Effector memory CD8-positive, alpha-beta T cell (primary cell): ENCODE measurements at places on chromosomes 12 and 14.

DNA sequence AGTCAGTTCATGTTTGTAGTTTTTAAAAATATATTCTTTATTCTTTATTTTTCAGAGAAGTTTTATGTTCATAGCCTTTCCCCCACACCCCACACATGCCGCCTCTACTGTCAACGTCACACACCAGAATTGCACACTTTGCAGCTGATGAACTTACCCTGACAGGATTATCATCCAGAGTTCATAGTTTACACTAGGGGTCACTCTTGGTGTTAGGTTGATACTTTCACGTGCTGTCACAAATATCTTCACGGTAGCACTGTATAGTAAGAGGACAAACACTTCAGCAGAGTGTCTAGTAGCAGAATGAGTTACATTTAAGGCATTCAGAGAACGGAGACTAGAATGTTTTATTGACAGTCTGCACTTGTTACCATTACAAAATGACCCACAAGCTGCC is 5.1 kb downstream of the DPPA3 start:
- no peak for DNase-seq
- no peaks in the 10 kb centered on the region for H3K36me3 ChIP-seq
- H3K4me3 ChIP-seq, result no peak overlapping the region

DNA sequence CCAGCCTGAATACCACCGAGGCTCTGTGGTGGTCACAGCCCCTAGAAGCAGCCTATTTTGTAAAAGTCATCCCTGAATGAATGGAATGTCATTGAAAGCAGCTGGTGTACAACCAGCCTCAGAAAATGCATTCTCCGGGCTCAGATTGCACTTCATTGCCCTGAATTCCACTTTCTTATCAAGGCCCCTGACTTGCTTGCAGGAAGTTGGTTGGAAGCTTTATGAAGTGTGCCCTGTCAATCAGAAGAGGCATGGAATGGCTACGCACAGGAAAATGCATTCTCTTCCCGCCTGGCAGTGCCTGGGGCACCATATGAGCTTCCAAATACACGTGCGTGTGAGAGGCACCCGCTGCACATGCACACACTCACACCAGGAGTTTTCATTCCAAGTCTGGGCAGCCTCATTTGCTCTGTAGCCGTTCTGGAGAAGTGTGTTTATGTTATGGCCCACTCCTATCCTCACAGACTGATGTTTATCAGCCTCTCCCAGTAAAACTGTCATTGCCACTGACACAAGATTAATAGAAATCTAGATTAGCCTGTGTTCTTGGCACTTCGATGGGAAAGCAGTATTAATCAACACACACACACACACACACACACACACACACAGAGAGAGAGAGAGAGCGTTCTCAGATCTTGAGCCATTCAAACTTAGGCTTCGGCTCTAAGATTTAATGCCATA is 63.9 kb downstream of the NUAK1 start:
- H3K4me3 ChIP-seq, result no peak overlapping the region
- no peak for DNase-seq
- peak overlapping the region; percentile 46 for H3K27ac ChIP-seq
- H3K36me3 ChIP-seq, result no peaks in the 10 kb centered on the region
- H3K4me1 ChIP-seq, result no peaks in the 10 kb centered on the region

GRCh38 chr12:115260762-115261675 is 577.0 kb upstream of the TBX3 start:
- no peaks in the 10 kb centered on the region for H3K27me3 ChIP-seq
- DNase-seq, result no peak
- H3K36me3 ChIP-seq, result no peaks in the 10 kb centered on the region

DNA sequence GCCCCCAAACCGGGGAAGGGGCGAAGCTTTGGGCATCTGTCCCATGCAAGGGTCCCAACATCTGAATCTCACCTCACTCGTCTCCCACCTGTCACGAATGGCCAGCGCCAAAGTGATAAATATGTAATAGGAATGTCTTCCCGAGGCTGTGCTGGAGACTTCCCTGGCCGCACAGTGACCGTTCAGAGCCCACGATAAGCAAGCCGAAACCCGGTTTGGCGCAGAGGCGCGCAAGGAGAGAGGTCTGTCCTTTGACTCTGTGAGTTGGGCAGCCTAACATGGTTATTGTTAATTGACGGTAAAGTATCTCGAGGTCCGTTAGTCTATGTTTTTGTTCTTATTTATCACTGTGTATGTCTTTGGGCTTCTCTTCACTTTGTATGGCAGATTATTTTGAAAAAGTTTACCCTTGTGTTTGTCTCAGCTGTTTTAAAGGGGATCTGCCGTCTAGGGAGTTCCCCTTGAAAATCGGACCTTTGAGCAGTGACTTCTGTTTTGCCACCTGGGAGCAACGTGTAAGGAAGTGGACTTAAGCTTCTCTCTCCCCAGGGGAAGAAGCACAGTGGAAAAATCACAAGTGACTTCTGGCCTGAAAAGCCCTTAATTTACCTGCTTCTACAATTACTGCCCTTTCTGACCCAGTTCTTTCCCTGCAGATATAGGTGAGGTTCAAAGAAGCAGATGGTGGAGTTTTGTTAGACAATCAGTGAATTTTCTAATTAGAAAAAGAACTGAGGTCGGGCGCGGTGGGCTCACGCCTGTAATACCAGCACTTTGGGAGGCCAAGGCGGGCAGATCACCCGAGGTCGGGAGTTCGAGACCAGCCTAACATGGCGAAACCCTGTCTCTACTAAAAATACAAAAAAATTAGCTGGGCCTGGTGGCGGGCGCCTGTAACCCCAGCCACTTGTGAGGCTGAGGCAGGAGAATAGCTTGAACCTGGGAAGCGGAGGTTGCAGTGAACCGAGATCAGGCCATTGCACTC is 1.1 kb upstream of the TM9SF1 start:
- peaks cover 37% of the 10 kb centered on the region for H3K4me1 ChIP-seq
- DNase-seq, result no peak
- H3K4me3 ChIP-seq, result peak overlapping the region; percentile 92
- no peaks in the 10 kb centered on the region for H3K27me3 ChIP-seq
- peak overlapping the region; percentile 100 for H3K27ac ChIP-seq

DNA sequence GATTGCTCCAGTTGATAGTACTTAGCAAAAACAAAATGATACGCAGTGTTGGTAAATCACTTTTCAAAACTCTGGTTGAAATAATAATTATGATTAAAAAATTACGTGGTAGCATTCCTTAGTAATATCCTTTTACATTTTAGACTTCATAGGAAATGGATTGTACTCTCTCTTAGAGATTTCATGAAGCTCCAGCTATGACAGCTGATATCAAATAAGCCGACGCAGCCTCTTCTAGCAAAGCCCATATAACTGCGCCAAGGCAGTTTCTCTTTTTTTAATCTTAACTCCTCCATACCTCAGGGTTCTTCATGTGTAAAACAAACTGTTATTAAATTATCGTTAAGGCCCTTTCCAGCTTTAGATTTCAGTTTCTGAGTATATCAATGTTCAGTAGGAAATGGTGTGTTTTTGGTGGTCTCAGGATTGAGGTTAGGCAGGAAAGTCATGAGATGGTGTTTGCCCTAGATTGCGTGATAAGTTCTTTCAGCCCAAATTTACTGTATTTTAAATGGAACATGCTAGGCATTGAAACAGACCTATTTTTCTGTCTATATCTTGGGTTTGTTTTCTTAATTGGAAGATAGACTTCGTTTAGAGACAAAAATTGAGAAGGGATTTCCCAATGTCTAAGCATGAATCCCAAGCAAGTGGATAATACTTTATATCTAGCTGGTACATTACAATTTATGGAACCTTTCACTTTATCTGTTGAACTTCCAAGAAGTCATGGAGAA is 902 bp upstream of the CFL2 start:
- H3K27me3 ChIP-seq, result no peaks in the 10 kb centered on the region
- peaks cover 12% of the 10 kb centered on the region for H3K4me1 ChIP-seq
- peak overlapping the region; percentile 85 for H3K4me3 ChIP-seq
- peak overlapping the region; percentile 17 for H3K27ac ChIP-seq
- H3K36me3 ChIP-seq, result peaks cover 6% of the 10 kb centered on the region

- H3K4me1 ChIP-seq, result peaks cover 5% of the 10 kb centered on the region
- no peak overlapping the region for H3K4me3 ChIP-seq
- H3K27me3 ChIP-seq, result peaks cover 45% of the 10 kb centered on the region
- no peak overlapping the region for H3K27ac ChIP-seq
- DNase-seq, result no peak
- H3K36me3 ChIP-seq, result no peaks in the 10 kb centered on the region
Observed at GRCh38 chr14:21168055-21168454, 12.2 kb upstream of the OR5AU1 start.

- H3K4me1 ChIP-seq, result no peaks in the 10 kb centered on the region
- H3K27me3 ChIP-seq, result peaks cover 54% of the 10 kb centered on the region
- H3K36me3 ChIP-seq, result no peaks in the 10 kb centered on the region
- no peak overlapping the region for H3K4me3 ChIP-seq
Observed at GRCh38 chr14:96130854-96131253, 73.8 kb upstream of the BDKRB2 start.

- DNase-seq, result no peak
- H3K27ac ChIP-seq, result no peak overlapping the region
- H3K4me1 ChIP-seq, result peaks cover 53% of the 10 kb centered on the region
- no peak overlapping the region for H3K4me3 ChIP-seq
Observed at GRCh38 chr12:6337958-6338433, 3.9 kb downstream of the TNFRSF1A start.

GRCh38 chr12:108930155-108930554 is 50.3 kb downstream of the DAO start:
- H3K27ac ChIP-seq, result no peak overlapping the region
- DNase-seq, result no peak
- no peak overlapping the region for H3K4me3 ChIP-seq
- no peaks in the 10 kb centered on the region for H3K36me3 ChIP-seq
- H3K4me1 ChIP-seq, result no peaks in the 10 kb centered on the region

- peaks cover 15% of the 10 kb centered on the region for H3K36me3 ChIP-seq
- H3K27ac ChIP-seq, result no peak overlapping the region
- H3K4me1 ChIP-seq, result peaks cover 14% of the 10 kb centered on the region
- no peak for DNase-seq
- H3K27me3 ChIP-seq, result no peaks in the 10 kb centered on the region
Observed at GRCh38 chr14:24098927-24099813, 5.1 kb downstream of the PCK2 start.

- no peaks in the 10 kb centered on the region for H3K36me3 ChIP-seq
- DNase-seq, result no peak
- peak overlapping the region; percentile 39 for H3K27ac ChIP-seq
- H3K4me1 ChIP-seq, result peaks cover 15% of the 10 kb centered on the region
- H3K4me3 ChIP-seq, result no peak overlapping the region
- H3K27me3 ChIP-seq, result no peaks in the 10 kb centered on the region
Observed at GRCh38 chr14:68668028-68668427, 124.8 kb downstream of the ZFP36L1 start.

DNA sequence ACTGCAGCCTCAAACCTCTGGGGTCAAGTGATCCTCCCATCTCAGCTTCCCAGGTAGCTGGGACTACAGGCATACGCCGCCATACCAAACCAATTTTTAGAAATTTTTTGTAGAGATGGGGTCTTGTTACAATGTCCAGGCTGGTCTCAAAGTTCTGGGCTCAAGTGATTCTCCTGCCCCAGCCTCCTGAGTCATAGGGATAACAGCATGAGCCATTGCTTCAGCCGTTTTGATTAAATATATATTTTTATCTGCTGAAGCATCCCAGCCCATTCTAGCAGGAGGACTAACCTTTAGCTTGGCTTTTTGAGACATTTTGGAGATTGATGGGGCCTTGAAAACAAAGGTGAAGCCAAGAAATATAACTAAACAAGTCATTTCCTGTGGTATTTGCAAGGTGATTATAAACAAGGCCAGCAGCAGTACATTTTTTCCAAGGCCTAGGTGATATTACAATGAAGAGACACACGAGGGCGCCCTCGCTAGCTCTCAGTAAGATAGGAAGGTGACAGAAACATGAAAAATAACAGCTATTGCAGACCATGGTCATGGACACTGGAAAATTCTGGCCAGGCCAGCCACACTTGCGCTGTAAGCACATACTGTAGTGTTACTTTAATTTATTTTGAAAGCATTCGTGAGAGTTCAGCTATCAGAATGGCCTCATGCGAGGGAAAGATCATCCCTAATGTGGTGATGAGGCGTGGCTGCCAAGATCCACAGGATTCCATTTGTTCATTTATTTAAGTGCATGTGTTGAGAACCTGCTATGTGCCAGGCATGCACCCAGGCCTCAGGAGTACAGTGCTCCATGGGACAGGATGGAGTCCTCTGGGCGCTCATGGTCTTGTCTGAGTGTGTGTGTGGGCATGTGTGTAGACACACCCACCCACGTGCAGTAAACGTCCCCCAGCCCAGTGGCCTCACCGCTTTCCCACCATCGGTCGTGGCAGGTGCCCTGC is 63.5 kb downstream of the DGLUCY start:
- peak; percentile 58 for DNase-seq
- peaks cover 12% of the 10 kb centered on the region for H3K4me1 ChIP-seq
- peaks cover 32% of the 10 kb centered on the region for H3K36me3 ChIP-seq
- H3K27ac ChIP-seq, result peak overlapping the region; percentile 49

DNA sequence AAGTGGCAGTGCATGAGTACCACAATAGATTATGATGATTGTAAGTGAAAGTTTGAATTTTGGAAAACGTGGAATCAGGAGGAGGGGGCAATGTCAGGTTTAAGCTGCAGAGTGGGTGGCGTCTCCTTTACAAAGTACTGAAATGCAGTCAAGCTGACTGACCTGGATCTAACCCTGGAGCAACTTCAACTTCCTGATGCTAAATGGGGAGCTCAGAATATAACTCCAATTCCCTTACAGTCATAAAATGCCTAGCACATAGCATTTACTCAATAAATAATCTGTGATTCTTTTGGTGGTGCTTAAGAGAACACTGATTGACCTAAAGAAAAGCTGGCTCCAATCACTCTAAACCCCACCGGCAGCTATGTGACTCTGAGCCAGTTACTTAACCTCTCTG is 38.5 kb downstream of the CCDC60 start:
- H3K4me1 ChIP-seq, result no peaks in the 10 kb centered on the region
- H3K27me3 ChIP-seq, result peaks cover 21% of the 10 kb centered on the region
- DNase-seq, result no peak

DNA sequence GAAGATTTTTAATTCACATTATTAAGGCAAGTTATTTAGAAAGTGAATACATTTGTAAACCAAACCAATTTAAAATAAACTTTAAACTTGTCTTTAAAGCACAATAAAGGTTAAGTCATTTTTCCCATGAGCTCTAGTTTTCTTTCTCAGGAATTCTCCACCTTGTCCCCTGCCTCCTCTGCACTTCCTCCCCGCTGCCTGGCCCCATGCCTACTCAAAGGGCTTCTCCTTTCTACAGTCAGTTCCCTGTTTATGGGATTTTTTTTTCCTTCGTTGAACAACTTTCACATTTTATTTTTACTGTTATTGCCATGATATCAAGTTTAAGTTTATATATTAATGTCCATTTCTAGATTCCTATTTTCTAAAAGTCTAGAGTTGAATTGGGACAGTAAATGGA is 223.0 kb downstream of the SLC25A21 start:
- H3K36me3 ChIP-seq, result no peaks in the 10 kb centered on the region
- H3K27me3 ChIP-seq, result no peaks in the 10 kb centered on the region
- no peak overlapping the region for H3K4me3 ChIP-seq
- DNase-seq, result no peak
- no peak overlapping the region for H3K27ac ChIP-seq
- H3K4me1 ChIP-seq, result no peaks in the 10 kb centered on the region

DNA sequence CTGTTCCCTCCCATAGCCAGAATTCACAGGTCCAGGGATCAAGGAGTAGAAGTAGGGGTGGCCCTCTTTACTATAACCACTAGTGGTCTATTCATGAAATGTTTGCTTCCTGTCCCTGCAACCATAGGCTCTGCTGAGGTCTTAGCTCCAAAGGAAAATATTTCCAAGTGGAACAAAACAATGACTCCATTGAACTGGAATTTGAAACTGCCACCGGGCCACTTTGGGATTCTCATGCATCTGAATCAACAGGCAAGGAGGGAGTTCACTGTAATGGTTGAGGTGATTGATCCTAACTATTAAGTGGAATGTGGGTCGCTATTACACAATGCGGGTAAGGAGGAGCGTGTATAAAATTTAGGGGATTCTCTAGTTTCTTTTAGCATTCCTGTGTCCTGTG is 197.0 kb downstream of the ETNK1 start:
- DNase-seq, result no peak
- peaks cover 1% of the 10 kb centered on the region for H3K27me3 ChIP-seq
- no peaks in the 10 kb centered on the region for H3K4me1 ChIP-seq
- H3K27ac ChIP-seq, result no peak overlapping the region
- H3K36me3 ChIP-seq, result no peaks in the 10 kb centered on the region
